ENCODE measurements at places on chromosomes 4 and X. TPM values are rescaled to one million over a fixed set of nuclear protein-coding genes. Genes with fewer than 3 reads are reported as not detected.

GRCh38 chr4:143411527-143412419, 75.1 kb downstream of the GAB1 start:
- no peak for DNase-seq
- H3K27me3 ChIP-seq: no peaks in the 10 kb centered on the region
- H3K4me1 ChIP-seq: peaks cover 16% of the 10 kb centered on the region

Gene UGT2B17
- not detected for total RNA-seq

Gene GYPA
- total RNA-seq: not detected

- DNase-seq: no peak
- no peak overlapping the region for H3K4me3 ChIP-seq
- H3K4me1 ChIP-seq: no peaks in the 10 kb centered on the region
- H3K27me3 ChIP-seq: no peaks in the 10 kb centered on the region
- H3K36me3 ChIP-seq: no peaks in the 10 kb centered on the region
These were observed 102.6 kb upstream of the C1GALT1C1 start for GRCh38 chrX:120732461-120732860.

DNA sequence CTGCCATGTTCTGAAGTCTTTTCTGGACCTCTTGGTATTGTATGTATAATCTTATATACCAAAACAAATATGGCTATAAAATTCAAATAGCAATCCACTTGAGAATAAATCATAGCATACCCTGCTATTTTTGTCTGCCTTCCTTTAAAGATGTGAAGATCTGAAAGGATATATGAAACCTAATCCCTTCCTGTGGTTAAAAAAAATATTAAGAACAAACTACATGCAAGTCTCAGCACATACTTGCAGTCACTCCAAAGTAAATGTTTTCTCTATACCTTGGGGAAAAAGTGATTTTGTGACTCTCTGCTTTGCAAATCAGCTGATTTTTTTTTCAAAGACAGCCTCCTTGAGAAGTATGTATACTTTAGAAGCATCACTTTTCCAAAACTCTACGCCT, 322.9 kb downstream of the ANKRD50 start:
- H3K27me3 ChIP-seq: no peaks in the 10 kb centered on the region
- no peak for DNase-seq
- H3K36me3 ChIP-seq: no peaks in the 10 kb centered on the region
- H3K27ac ChIP-seq: no peak overlapping the region
- H3K4me1 ChIP-seq: peaks cover 1% of the 10 kb centered on the region

Gene RHOXF2B
- total RNA-seq: not detected

Data from progenitor cell of endocrine pancreas (in vitro differentiated cells).